Aorta (tissue), 5 donors: ENCODE measurements at places on chromosomes 6 and 20.

- no peak for DNase-seq
Observed at GRCh38 chr6:11798096-11798495, 19.5 kb upstream of the ADTRP start.

GRCh38 chr20:48066246-48066645 is 281.0 kb upstream of the SULF2 start:
- no peak for DNase-seq

- no peak for DNase-seq
Observed at GRCh38 chr6:52594221-52594620, 17.4 kb upstream of the TRAM2 start.

- no peak for DNase-seq
Observed at GRCh38 chr6:42159431-42160024, 13.6 kb upstream of the GUCA1A start.

DNA sequence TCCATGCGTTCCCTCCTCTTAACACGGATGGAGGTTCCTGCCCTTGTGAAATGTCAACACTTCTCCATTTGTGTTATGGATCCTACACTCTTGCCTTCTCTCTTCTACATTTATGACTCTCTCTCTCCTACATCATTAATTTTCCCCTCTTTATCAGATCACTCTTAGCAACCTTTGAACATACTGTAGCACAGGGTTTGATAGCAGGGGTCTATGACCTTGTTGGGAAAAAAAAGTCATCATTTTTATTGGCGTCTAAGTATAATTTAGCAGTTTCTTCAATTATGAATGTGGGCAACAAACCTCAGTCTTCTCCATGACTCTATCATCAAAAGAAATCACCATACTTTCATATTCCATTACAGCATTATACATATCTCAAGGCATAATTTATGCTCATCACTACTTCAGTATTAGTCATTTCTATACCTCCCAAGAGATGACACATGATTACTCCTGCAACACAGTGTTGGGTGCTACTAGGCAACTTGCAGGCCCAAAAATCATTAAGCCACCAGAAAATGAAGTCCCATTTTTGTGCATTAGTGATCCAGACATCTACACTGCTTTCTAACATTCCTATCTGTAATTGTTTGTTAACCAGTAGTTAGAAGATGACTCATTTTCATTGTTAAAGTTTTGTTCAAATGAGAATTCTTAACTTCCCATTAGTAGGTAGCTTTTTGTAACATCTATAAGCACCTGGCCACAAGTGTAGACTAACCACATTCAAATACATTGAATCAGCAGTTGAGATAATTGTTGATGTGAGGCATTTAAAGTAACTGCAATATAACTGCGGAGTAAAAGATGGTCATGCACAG is 9.5 kb downstream of the CYP39A1 start:
- DNase-seq = no peak

- no peak for DNase-seq
Observed at GRCh38 chr20:62758226-62758912, 37.9 kb upstream of the MRGBP start.

- DNase-seq = no peak
Observed at GRCh38 chr20:45863543-45864470, 6.4 kb downstream of the ZSWIM3 start.

- DNase-seq = no peak
Observed at GRCh38 chr6:169640351-169640852, 61.4 kb downstream of the WDR27 start.
